ENCODE measurements at places on chromosomes 7 and 10.

GRCh38 chr7:20562461-20562860 is 53.0 kb upstream of the ABCB5 start:
- no peak for DNase-seq

GRCh38 chr7:116780966-116781365 is 81.4 kb upstream of the CAPZA2 start:
- DNase-seq: no peak

GRCh38 chr10:101595591-101596433 is 7.7 kb downstream of the DPCD start:
- DNase-seq: no peak

DNA sequence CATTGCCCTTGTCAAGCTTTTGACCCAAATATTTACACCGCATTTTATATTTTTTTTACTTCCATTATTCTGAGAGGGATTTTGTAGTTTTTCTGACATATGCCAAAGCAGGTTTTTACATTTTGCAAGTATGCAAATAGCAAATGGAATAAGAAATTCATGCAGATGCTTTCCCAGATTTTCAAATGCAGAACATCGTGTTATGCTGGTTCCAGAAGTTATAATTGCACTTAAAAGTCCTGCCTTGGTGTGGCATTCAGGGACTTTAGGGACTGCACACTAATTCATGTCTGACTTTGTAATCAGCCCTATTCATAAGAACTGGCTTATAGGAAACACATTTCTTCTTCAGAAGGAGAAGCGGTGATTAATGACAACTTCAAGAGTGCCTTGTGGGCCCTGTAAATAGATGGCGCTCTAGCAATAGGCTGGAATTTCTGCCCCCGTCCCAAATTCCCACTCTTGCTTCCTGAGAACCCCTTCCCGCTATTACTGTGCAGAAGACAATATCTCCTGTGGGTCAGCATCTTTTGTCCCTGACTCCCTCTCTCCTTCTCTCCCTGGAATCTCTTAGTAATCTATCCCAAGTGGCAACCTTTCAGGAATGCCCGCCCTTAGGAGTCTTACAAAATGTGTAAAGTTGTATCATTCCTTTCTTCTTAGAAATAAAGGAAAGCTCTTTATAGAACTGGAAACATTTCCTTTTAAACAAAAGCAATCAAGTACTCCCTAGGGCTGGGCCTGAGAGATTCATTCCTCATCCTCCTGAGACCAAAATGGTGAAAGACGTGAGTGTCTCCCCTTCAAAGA is 264.0 kb downstream of the INHBA start:
- no peak for DNase-seq

GRCh38 chr7:2604608-2605174 is 27.1 kb upstream of the TTYH3 start:
- DNase-seq: no peak

- no peak for DNase-seq
Observed at GRCh38 chr10:73469579-73469978, 26.2 kb downstream of the PPP3CB start.

DNA sequence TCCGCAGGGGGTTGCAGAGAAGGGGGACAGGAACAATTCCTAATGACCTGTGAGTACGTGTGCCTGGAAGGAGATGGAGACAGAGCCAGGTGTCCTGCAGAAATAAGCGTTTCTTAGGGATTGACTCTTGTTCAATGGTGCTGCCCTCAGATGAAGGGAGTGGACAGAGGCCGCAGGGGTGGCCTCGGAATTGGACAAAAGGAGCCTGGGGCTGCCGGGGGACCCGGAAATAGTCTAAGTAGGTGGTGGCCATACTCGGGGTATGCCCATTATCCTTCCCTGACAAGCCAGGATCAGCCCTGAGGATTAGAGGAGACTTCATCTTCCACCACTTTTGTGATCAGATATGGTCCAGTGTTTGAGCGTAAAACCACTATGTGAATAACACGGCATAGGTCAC is 39.2 kb downstream of the ELFN1 start:
- no peak for DNase-seq

- no peak for DNase-seq
Observed at GRCh38 chr7:80794631-80795573, 123.9 kb downstream of the SEMA3C start.

- no peak for DNase-seq
Observed at GRCh38 chr10:79452174-79452611, 6.8 kb upstream of the ZCCHC24 start.

DNA sequence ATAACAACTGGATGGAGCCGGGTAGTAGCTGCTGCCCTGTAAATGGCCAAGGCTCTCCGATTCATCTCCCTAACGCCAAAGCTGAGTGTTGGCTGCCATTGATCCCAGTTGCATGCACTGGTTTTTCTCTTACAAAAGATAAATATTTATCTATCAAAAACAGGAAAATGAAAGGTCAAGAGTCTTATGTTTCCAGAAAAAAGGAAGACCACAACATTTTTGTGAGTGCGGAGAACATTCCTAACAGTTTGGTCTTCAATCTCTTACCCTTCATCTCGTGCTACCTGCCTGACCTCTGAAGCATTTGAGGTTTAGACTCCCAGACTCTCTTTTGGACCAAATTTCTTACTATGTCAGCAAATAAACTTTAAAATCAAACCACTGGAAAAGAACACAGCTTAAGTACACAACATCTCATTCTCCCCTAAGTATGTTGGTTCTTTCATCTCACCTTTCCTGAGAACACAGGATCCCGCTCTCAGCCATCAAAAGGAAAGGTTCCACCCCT is 61.6 kb downstream of the SORBS1 start:
- DNase-seq: no peak

DNA sequence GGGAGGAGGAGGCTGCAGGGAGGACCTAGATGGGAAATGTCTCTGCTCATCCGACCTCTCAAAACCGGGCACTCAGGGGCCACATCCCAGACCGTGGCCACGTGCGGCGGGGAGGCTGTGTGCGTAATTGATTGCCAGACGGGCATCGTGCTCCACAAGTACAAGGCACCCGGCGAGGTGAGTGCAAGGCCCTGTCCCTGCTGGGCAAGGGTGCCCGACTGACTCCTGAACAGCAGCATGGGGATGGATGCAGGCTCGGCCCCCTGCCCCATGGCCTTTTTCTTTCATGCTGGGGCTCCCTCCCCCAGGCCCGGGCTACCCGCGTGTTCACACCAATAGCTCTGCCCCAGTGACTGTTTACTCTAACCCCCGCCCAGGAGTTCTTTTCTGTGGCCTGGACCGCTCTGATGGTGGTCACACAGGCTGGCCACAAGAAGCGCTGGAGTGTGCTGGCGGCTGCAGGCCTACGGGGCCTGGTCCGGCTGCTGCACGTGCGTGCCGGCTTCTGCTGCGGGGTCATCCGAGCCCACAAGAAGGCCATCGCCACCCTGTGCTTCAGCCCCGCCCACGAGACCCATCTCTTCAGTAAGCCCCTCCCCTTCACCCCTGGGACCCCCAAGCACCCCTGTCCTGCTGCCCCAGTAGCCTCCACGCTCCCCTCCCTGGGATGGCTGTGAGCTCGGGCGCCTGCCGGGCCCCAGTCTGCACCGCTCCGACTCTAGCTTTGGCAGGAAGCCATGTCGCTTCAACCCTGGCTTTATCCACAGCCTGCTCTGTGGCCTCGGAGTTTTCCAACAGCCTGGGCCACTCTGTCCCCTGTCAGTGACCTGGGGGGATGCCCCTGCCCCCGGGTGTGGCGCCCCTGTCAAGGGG is 3.9 kb downstream of the LRWD1 start:
- no peak for DNase-seq

DNA sequence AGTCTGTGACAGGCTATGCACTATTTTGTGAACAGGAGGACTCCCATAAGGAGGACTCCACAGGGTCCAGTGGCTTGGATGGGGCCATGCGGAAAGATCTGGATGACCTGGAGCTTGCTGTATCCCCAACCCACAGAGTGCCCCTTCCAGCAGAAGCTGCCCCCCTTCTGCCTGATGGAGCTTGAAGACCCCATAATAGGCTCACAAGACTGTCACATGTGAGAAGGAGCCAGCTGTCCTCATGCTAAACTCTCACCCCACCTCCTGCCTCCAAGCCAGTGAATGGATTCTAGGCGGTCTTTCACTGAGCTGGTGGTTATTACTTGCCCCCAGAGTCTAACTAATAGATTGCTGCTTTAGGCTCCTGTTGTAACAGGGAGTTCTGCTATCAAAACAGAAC is 79.1 kb downstream of the XRCC2 start:
- DNase-seq: no peak

GRCh38 chr7:3616306-3616705 is 315.3 kb downstream of the SDK1 start:
- DNase-seq: no peak

- no peak for DNase-seq
Observed at GRCh38 chr10:106992055-106992454, 172.5 kb downstream of the SORCS1 start.

DNA sequence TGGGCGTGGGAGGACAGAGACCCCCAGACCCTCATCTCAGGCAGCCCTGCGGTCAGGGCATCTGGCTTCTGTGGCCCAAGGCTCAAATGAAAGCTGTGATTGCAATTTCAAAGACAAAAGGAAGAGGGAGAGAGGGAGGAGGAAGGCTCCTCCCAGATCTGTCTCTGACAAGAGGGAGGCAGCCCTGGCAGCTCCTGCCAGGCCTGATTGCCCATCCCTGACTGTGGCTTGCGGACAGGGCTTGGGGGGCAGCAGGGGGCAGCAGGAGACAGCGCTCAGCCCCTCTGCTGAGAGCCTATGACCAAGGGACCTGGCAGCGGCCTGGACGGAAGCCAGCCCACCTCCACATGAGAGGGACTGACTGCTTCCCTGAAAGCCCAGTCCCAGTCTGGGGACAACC is 91.8 kb downstream of the PTPRN2 start:
- DNase-seq: no peak

- DNase-seq: no peak
Observed at GRCh38 chr10:12511651-12512050, 162.3 kb downstream of the CAMK1D start.

DNA sequence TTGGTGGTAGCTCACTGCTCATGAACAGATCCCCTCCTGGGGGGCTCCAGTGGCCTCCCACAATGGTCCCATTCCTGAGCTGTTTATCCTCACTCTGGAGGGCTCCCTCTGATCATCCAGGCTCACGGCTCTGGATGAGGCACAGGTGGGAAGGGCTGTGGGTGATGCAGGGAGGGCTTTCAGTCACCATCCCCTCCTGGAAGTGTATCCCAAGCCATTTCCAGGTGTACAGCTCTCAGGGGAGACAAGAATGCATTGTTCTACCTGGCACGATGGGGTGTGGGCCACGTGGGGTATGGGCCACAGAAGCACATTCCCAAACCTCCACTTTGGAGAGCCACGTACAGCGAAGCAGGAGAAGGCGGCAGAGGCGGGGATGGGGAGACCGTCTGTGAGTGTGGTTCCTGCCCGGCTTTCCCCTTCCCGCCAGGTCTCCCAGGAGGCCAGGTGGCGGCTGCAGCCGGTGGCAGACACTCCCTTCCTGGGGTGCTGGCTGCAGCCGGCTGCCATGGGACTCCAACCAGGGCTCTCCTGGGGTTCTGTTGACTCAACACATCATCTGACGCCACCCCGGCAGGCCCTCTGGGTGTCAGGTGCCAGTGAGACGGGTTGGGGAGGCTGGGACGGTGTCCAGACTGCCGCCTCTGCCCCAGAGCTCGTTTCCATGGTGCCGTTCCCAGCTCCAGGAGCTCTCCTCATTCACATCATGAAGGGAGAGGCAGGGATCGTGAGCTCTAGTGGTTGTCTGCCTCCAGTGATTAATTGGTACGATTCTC is 169.7 kb upstream of the RHEB start:
- DNase-seq: no peak

DNA sequence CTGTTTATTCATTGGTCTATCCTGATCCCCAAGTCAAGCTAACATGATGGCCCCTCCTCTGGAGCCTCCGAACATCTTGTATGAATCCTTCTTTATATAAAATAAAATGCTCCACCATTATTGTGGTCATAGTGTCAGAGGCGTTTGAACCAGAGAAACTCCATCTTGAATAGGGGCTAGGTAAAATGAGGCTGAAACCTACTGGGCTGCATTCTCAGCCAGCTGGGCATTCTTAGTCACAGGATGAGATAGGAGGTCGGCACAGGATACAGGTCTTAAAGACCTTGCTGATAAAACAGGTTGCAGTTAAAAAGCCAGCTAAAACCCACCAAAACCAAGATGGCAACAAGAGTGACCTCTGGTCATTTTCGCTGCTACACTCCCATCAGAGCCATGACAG is 905.8 kb upstream of the AUTS2 start:
- DNase-seq: no peak

GRCh38 chr10:8273749-8274148 is 219.3 kb downstream of the GATA3 start:
- DNase-seq: no peak

DNA sequence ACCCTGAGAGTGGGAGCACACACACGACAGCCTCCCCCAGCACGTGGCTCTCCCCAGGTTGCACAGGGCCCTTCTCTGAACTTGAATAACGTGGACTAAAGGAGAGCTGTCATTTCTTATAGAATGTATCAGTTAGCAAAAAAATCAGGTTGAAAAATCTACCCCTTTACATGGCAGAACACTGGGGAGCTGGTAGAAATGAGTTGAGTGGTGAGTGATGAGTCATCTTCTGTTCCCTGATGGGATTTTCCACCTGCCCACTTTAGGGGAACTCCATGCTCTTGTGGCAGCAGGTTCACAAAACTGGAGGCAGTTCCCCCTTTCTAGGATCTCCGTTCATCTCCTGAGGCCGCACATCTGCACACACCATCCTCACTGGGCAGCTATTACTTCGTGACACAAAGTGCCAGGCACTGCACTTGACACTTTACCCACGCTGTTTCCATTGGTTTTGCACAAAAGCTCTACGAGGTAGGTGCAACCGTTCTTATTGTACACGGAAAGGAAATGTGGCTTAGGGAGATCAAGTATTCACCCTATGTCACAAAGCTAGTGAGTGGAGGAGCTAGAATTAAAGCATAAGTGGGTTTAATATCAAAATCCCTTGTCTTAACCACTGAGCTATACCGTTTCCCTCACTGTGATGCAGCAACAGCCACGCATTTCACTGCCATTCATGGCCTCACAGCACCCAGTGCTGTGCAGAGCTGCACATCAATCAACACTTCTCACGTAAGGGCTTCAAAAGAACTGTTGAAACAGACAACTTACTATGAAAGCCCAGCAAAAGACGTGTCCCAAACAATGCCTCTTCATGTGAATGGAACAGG is 80.2 kb downstream of the RNF216 start:
- peak; percentile 32 for DNase-seq

GRCh38 chr10:72782649-72783330 is 90.8 kb downstream of the MCU start:
- DNase-seq: no peak
